HS-5 (cell line): ENCODE measurements at places on chromosomes 12 and 14.
A peak's percentile ranks its signal among the peaks of the same experiment; 100 is the strongest.

DNA sequence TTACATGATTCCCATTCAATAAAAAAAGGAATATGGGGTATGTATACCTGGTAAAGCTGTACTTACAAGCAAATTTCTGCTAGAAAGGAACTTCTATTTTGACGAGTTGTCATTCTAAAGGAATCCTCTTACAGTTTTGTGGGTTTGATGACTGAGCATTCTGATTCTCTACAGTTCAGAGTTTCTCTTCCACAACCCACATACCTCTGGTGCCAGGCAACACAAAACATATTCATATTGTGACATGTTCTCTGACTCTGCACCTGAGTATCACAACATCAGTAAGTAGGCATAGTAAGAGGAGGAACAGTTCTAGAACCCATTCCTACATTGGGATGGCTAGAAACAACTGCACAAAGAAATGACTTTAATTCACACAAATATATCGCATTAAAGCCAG is 636.6 kb downstream of the MED13L start:
- DNase-seq: peak; percentile 14

DNA sequence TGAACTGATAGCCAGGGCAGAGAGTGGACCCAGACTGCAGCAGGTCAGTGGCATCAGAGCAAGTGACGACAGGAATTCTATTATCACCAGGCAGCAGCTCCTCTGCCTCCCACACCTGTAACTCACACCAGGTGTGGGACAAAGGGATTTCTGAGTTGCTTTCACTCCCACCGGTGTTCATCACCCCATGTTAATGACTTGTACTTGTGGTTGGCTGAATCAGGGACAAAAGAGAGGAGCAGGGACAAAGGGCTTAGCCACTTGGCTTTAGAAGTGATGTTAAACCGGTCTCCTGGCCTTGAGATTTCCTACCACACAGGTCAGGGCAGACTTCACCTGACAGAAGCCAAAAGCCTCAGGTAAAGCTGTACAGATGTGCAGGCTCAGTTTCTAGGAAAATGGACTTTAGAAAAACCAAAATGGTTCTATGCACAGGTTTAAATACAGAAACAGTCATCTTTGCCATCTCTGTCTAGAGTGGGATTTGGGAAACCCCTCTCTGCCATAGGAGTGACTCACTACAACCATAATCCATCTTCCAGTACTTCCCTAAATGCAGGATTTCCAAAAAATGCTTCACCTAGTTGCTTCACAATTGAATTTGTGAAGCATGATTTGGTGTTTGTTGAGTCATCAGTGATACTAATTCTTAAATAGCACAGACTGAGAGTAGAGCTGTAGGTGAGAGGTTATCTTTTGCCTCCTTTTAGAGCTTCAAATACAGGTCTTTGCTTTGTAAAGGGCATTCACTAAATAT is 158.5 kb downstream of the PRKCH start:
- no peak for DNase-seq

DNA sequence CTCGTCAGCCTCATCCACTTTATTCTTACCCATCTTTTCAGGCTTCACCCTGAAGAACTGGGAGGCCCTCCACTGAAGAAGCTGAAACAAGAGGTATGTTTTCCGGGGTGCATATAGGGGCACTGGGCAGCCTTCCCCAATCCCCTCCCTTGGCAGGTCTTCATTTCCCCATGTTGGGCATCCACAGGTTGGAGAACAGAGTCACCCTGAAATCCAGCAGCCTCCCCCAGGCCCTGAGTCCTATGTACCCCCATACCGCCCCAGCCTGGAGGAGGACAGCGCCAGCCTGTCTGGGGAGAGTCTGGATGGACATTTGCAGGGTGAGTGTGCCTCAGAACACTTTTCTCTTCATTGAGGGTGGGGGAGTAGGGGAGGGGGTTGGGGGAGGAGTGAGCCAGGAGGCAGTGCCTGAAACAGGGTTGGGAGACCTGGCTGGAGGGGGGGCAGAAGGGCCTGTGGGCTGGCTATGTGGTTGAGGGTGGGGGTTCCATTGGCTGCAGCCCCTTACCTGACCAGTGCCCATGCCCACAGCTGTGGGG is 4.0 kb downstream of the NAB2 start:
- no peak for DNase-seq

DNA sequence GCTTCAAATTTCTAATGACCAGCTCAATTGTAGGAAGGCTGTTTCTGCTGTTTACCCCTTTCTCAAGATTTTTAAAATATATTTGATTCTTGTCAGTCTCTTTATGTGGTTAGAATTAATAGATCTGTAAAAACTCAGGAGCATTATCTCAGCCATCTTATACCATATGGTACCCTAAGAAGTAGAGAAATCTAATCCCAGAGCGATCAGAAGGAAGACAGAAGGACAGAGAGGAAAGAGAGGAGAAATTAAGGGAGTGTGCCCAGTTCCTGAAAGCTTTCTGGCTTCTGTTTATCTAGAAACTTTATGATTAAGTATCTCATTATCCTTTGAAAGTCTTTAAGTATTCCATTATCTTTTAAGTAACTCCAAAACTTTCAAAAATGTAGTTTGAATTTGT is 152.1 kb upstream of the NAV3 start:
- DNase-seq: no peak

- no peak for DNase-seq
These were observed 60.2 kb downstream of the LRCOL1 start for GRCh38 chr12:132550014-132550802.

GRCh38 chr12:95694136-95694535 is 96.4 kb downstream of the NTN4 start:
- DNase-seq: no peak

DNA sequence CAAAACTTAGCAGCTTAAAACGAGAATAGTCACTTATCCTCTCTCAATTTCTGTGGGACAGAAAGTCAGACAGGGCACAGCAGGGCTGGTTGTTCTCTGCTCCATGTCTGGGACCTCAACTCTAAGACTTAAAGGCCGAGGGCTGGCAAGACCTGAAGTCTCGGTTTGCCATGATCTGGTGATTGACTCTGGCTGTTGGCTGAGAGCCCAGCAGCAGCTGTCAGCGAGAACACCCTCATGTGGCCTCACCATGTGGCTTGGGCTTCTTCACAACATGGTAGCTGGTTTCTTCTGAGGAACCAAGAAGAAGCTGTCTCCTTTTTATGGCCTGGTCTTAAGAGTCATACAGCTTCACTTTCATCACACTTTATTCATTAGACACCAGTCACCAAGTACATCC is 1.7 kb upstream of the VASH1 start:
- no peak for DNase-seq

GRCh38 chr14:77579780-77580179 is 36.7 kb downstream of the SPTLC2 start:
- no peak for DNase-seq

DNA sequence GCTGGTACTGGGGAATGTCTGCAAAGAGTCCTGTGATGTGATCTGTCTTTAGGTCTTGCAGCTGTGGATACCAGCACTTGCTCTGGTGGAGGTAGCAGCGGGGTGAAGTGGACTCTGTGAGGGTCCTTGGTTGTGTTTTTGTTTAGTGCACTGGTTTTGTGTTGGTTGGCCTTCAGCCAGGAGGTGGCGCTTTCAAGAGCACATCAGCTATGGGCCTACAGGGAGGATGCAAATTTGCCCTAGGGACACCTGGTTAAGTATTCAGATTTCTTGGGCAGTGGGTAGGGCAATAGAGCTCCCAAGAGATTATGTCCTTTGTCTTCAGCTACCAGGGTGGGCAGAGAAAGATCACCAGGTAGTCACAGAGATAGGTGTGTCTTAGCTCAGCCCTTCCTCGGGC is 63.8 kb downstream of the PTGER2 start:
- no peak for DNase-seq
